ENCODE measurements at places on chromosomes 13 and 19. TPM values are rescaled to one million over a fixed set of nuclear protein-coding genes. Genes with fewer than 3 reads are reported as not detected.

- H3K4me3 ChIP-seq: peak overlapping the region; percentile 26
- H3K27ac ChIP-seq: no peak overlapping the region
- peaks cover 5% of the 10 kb centered on the region for H3K4me1 ChIP-seq
- peaks cover 6% of the 10 kb centered on the region for H3K27me3 ChIP-seq
- H3K36me3 ChIP-seq: peaks cover 10% of the 10 kb centered on the region
These were observed 4.7 kb upstream of the EIF3G start for GRCh38 chr19:10124429-10124828.

GRCh38 chr13:75415171-75415570, 66.8 kb downstream of the TBC1D4 start:
- no peak overlapping the region for H3K27ac ChIP-seq
- H3K36me3 ChIP-seq: peaks cover 3% of the 10 kb centered on the region
- peaks cover 29% of the 10 kb centered on the region for H3K4me1 ChIP-seq
- no peaks in the 10 kb centered on the region for H3K27me3 ChIP-seq
- no peak for DNase-seq
- H3K4me3 ChIP-seq: no peak overlapping the region

DNA sequence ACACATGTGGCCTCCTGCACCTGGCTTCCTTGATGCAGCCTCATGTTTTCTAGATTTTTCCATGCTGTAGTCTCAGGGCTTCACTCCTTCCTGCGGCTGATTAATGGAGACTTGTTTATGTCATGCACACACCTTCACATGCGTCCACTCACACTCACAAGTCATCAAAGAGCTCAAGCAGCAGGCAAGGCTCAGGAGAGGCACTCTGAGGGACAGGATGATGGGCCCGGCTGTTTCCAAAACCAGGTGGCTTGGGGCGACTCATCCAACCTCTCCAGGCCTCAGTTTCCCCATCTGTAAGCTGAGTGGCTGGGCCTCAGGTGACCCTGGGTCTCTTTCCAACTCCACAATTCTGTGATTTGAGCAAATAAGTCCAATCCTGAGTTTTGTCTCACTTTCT, 36.9 kb downstream of the RASA3 start:
- no peak overlapping the region for H3K27ac ChIP-seq
- peaks cover 30% of the 10 kb centered on the region for H3K4me1 ChIP-seq
- H3K36me3 ChIP-seq: peaks cover 33% of the 10 kb centered on the region
- H3K27me3 ChIP-seq: peaks cover 4% of the 10 kb centered on the region
- no peak for DNase-seq

GRCh38 chr19:46221981-46222610, 7.4 kb upstream of the IGFL1 start:
- H3K4me1 ChIP-seq: no peaks in the 10 kb centered on the region
- no peaks in the 10 kb centered on the region for H3K36me3 ChIP-seq
- H3K27me3 ChIP-seq: peaks cover 78% of the 10 kb centered on the region
- no peak for DNase-seq
- H3K4me3 ChIP-seq: no peak overlapping the region
- no peak overlapping the region for H3K27ac ChIP-seq

Gene SIRT2
- total RNA-seq: 27.4 TPM

DNA sequence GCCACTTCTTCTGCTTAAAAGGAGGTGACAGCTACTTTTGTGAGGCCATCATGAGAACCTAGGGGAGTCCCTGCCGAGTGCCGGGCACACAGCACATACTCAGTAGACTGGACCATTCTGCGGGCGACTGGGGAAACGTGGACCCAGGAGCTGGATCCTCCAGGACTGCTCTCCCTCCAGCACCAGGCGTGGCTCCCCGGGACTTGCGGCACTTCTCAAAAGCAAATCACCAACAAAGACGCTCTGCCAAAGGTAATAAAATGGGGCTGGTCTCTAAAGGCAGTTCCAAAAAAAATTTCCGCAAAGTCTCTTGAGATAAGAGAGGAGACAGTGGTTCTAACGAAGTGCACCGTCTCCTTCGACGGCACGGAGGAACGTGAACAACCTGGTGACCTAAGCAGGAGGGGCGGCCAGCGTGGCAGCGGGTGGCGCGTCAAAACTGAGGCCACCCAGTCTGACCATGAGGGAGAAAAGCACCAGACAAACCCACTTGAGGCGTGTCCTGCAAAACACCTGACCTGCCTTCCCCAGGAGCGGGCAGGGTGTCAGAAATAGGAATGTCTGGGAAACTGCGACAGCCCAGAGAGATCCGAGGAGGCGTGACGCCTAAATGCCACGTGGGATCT, 1.4 kb upstream of the TMPRSS9 start:
- peaks cover 27% of the 10 kb centered on the region for H3K27me3 ChIP-seq
- no peak for DNase-seq
- H3K36me3 ChIP-seq: no peaks in the 10 kb centered on the region
- H3K27ac ChIP-seq: no peak overlapping the region
- H3K4me1 ChIP-seq: peaks cover 9% of the 10 kb centered on the region
- peak overlapping the region; percentile 54 for H3K4me3 ChIP-seq

GRCh38 chr13:101977475-101977874, 424.4 kb downstream of the FGF14 start:
- H3K36me3 ChIP-seq: no peaks in the 10 kb centered on the region
- no peak overlapping the region for H3K27ac ChIP-seq
- no peak for DNase-seq
- no peaks in the 10 kb centered on the region for H3K27me3 ChIP-seq
- H3K4me3 ChIP-seq: no peak overlapping the region
- H3K4me1 ChIP-seq: no peaks in the 10 kb centered on the region

GRCh38 chr19:53506728-53507127, 31.2 kb upstream of the ZNF331 start:
- DNase-seq: no peak
- no peak overlapping the region for H3K27ac ChIP-seq
- H3K27me3 ChIP-seq: peaks cover 3% of the 10 kb centered on the region
- peaks cover 7% of the 10 kb centered on the region for H3K4me1 ChIP-seq
- H3K4me3 ChIP-seq: no peak overlapping the region

GRCh38 chr13:60165391-60166099, 1.8 kb upstream of the DIAPH3 start:
- H3K4me3 ChIP-seq: peak overlapping the region; percentile 97
- DNase-seq: no peak
- H3K27ac ChIP-seq: no peak overlapping the region
- peaks cover 38% of the 10 kb centered on the region for H3K4me1 ChIP-seq
- H3K27me3 ChIP-seq: no peaks in the 10 kb centered on the region
- peaks cover 12% of the 10 kb centered on the region for H3K36me3 ChIP-seq

- no peaks in the 10 kb centered on the region for H3K36me3 ChIP-seq
- H3K4me3 ChIP-seq: no peak overlapping the region
- H3K27ac ChIP-seq: no peak overlapping the region
- no peak for DNase-seq
- peaks cover 26% of the 10 kb centered on the region for H3K4me1 ChIP-seq
- H3K27me3 ChIP-seq: no peaks in the 10 kb centered on the region
These were observed 15.4 kb downstream of the MED26 start for GRCh38 chr19:16612636-16613035.

- H3K4me3 ChIP-seq: no peak overlapping the region
- no peak overlapping the region for H3K27ac ChIP-seq
- no peaks in the 10 kb centered on the region for H3K36me3 ChIP-seq
- H3K27me3 ChIP-seq: no peaks in the 10 kb centered on the region
- peaks cover 39% of the 10 kb centered on the region for H3K4me1 ChIP-seq
These were observed 170.2 kb downstream of the FOXO1 start for GRCh38 chr13:40496035-40496810.

DNA sequence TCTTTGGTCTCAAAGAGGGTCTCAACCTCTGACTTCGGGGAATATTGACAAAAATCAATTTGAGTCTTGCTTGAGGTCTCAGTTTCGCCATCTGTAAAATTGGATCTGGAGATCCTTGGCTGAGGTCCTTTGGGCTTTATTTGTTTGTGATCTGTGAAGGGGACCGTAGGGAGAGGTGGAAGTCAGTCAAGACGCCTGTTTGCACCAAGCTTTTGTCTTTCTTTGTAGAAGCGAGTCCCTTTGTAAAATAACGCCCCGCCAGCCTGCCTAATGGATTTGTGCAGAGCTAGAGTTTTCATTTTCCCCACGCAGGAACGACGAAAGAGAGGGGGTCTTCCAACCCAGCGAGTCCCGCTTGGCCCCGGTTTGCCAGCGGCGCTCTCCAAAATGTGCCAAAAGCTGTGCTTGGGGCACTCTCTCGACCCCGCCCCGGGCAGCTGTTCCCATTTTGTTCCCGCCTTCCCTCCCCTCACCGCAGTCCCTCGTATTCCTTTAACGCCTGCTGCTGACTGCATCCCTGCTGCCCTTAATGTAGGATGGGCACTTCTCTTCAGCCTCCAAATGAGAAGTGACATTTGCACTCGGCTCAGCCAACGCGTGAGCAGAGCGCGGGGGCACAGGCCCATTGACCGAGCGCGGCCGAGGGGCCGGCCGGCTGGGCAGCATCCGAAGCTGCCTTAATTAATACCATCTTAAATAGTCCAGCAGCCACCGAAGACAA, 13.0 kb downstream of the ZIC5 start:
- peaks cover 93% of the 10 kb centered on the region for H3K27me3 ChIP-seq
- H3K36me3 ChIP-seq: no peaks in the 10 kb centered on the region
- H3K4me1 ChIP-seq: peaks cover 68% of the 10 kb centered on the region

Gene UPK1A
- total RNA-seq: not detected

Gene KIR3DL2
- total RNA-seq: not detected

Gene ZNF607
- 21.2 TPM for total RNA-seq

Gene ACP7
- total RNA-seq: not detected

Gene KISS1R
- 2.4 TPM for total RNA-seq

GRCh38 chr13:85009447-85009846, 789.8 kb downstream of the SLITRK6 start:
- DNase-seq: no peak
- H3K4me3 ChIP-seq: no peak overlapping the region
- no peaks in the 10 kb centered on the region for H3K4me1 ChIP-seq
- no peaks in the 10 kb centered on the region for H3K36me3 ChIP-seq

GRCh38 chr19:11096210-11096841, 7.1 kb downstream of the LDLR start:
- peaks cover 28% of the 10 kb centered on the region for H3K36me3 ChIP-seq
- H3K4me3 ChIP-seq: peak overlapping the region; percentile 59
- no peak for DNase-seq
- peak overlapping the region; percentile 52 for H3K27ac ChIP-seq

Gene MBD3L3
- not detected for total RNA-seq

Gene CELF5
- total RNA-seq: 2.3 TPM

- H3K36me3 ChIP-seq: no peaks in the 10 kb centered on the region
- DNase-seq: no peak
- H3K4me3 ChIP-seq: no peak overlapping the region
These were observed 535.8 kb upstream of the KLHL1 start for GRCh38 chr13:70644052-70644451.

- no peak overlapping the region for H3K27ac ChIP-seq
- peaks cover 2% of the 10 kb centered on the region for H3K27me3 ChIP-seq
- no peaks in the 10 kb centered on the region for H3K4me1 ChIP-seq
- H3K36me3 ChIP-seq: no peaks in the 10 kb centered on the region
- H3K4me3 ChIP-seq: no peak overlapping the region
- no peak for DNase-seq
These were observed 474.6 kb upstream of the ATXN8OS start for GRCh38 chr13:69633044-69633443.

Gene MCEMP1
- total RNA-seq: not detected

DNA sequence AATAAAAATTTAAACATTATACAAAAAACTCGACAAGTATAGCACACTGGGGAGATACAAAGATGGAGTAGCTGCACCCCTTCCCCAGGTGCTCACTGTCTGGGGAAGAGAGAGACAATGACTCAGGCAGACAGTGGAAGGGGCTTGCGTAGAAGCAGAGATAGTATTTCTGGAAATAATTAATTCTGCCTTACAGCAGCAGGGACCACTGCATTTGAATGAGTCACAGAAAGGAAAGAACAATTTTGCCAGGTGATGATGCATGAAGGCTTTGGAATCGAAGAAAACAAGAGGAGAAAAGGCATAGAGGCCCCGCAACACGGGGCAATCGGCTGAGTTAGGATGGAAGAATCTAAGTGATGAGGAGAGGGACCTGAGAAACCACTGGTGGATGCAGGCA, 447.4 kb downstream of the EFNB2 start:
- no peaks in the 10 kb centered on the region for H3K36me3 ChIP-seq
- H3K4me1 ChIP-seq: peaks cover 36% of the 10 kb centered on the region
- no peak overlapping the region for H3K27ac ChIP-seq

DNA sequence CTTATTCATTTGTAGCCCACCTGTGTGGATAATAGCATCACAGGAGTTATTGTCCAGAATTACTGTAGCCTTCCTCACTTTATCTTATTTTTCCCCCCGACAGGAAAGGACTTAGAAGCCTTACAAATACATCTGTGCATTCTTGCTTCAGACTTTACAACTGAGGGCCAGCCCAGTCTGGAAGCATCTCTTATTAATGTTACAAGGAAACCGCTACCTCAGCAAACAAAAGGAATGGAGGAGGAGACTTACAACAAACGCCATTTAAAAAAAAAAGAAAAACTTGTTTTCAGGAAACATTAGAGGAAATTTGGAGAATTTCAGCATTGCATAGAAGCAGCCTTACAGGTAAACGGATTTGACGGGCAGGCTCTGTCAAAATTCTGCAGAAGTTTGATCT, 45.2 kb downstream of the GARRE1 start:
- H3K36me3 ChIP-seq: peaks cover 3% of the 10 kb centered on the region
- H3K27me3 ChIP-seq: no peaks in the 10 kb centered on the region
- DNase-seq: no peak

DNA sequence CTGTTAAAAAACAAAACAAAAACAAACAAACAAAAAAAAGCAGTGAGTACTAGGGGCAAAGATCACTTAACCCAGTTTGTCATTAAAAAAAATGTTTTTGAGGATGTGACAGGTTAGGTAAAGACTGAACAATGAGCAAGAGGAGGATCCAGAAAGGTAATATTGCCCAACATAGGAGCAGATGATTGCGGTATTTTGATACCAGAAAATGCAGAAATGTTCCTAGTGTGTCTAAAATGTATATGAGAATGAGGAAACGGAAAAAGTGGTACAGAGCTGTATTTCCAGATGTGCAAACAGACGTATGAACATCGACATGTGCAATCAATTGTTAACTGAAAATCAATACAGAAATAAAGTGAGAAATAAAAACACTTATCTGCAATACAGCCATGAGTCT, 4.9 kb upstream of the LILRA4 start:
- H3K36me3 ChIP-seq: no peaks in the 10 kb centered on the region
- H3K4me1 ChIP-seq: peaks cover 9% of the 10 kb centered on the region
- no peak for DNase-seq
- H3K27me3 ChIP-seq: peaks cover 20% of the 10 kb centered on the region
